ENCODE measurements at places on chromosomes 3 and 15.

DNA sequence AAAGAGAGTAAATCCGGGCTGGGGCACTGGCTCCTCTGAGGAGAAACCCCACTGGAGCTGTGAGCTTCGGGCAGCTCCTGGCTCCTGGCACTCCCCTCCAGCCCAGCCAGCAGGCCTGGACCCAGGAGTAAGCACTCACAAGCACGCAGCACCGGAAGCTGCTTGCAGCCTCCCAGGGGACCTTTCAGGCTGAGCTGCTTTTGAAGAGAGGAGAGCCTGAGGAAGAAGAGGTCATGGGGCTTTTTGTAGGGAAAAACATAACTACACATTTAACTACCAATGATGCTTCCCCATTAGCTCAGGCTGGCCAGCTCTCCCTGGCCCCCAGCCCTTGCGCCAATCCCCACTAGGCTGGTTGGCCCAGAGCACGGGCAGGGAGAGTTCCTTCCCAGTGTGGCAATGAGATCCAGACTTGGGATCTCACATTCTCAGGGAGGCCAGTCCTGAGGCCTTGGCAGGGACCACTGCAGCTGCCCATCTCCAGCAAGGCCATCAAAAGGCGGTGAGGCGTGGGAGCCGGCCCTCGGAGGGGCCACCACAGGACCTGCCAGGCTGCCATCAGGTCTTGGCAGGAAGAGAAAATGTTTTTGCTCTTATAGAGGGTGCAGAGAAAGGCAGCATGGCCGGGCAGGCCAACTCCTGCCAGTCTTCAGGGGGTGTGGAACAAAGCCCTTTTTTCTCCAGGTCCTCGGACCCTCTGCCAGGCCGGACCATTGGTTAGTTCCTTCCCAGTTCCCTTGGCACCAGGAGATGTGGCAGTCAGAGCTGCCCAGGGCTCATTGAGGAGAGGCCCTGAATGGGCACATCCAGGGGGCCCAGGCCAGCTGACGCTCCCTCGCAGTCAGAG is 41.5 kb upstream of the MFGE8 start:
- peak; percentile 62 for DNase-seq

GRCh38 chr3:14154276-14154675 is 24.1 kb downstream of the XPC start:
- no peak for DNase-seq

GRCh38 chr3:16724487-16724886 is 119.3 kb upstream of the DAZL start:
- DNase-seq, result no peak

- DNase-seq, result no peak
Observed at GRCh38 chr3:171442184-171442583, 18.0 kb downstream of the TNIK start.

DNA sequence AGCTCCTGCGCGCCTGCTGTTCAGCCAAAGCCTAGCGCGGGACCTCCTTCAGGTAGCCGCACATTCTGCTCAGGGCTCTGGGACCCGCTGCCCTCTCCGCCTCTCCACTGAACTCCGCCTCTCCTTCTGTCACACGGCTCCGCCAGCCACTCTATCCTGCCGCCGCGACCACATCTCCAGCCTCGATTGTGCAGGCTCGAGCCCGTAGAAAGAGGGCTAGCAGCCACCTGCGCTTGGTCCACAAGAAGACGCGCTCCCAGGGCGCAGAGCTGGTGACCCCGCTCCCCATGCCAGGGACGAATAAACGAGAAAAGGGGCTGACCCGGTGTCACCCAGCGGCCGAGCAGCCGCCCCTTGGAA is 1.1 kb upstream of the VIPR1 start:
- DNase-seq, result peak; percentile 74

GRCh38 chr15:78101423-78102105 is 9.2 kb downstream of the SH2D7 start:
- DNase-seq, result no peak

DNA sequence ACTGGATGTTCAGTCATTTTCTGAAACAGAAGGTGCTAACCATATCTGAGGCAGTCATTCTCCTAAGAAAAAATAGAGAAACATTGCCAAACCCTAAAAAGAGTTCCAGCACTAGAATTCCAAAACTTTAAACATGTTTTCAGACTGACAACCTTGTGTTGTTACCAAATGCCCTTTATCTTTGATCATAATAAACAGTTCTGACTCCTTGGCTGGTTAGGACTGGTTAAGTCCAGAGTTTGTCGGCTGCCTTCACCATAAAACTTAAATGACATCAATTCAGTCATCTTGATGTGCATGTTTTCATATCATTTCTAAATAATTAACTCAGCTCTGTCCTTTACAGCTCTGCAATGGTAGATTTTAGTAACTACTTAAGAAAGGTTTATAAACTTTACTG is 68.0 kb downstream of the COL8A1 start:
- no peak for DNase-seq

- DNase-seq, result no peak
Observed at GRCh38 chr3:179865861-179866505, 170.8 kb downstream of the PEX5L start.

- DNase-seq, result no peak
Observed at GRCh38 chr3:196995646-196996355, 27.2 kb upstream of the PIGZ start.

- no peak for DNase-seq
Observed at GRCh38 chr3:117238806-117239205, 529.2 kb downstream of the TUSC7 start.

- DNase-seq, result no peak
Observed at GRCh38 chr15:63238796-63239195, 38.6 kb upstream of the APH1B start.

DNA sequence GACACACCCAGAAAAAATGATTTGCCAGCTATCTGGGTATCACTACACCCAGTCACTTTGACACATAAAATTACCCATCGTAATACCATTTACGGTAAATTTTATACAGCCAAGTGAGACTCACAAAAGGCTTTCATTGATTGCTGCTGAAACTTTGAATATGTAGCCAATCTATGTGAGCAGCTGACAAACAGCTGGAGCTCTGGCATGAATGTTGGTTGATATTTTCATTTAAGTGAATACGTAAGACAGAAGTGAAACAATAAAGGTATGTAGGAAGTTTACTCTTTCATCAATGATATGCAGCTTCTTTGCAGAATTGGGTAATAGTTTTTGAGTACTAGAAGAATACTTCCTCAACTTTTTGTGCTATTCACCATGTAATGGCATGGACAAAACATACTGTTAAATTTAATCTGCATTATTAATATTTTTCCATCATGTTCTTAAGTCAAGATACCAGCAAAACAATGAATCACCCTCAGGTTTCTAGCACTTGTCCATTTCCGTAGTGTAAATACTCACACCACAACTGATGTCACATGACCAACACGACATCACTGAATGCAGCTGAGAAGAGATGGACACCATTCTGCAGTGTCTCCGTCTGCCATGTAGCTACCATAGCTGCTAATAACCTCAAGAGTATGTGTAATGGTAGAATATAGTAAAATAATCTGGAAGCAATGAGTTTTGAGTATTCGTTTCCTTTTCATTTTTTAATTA is 205.9 kb upstream of the HES1 start:
- no peak for DNase-seq

DNA sequence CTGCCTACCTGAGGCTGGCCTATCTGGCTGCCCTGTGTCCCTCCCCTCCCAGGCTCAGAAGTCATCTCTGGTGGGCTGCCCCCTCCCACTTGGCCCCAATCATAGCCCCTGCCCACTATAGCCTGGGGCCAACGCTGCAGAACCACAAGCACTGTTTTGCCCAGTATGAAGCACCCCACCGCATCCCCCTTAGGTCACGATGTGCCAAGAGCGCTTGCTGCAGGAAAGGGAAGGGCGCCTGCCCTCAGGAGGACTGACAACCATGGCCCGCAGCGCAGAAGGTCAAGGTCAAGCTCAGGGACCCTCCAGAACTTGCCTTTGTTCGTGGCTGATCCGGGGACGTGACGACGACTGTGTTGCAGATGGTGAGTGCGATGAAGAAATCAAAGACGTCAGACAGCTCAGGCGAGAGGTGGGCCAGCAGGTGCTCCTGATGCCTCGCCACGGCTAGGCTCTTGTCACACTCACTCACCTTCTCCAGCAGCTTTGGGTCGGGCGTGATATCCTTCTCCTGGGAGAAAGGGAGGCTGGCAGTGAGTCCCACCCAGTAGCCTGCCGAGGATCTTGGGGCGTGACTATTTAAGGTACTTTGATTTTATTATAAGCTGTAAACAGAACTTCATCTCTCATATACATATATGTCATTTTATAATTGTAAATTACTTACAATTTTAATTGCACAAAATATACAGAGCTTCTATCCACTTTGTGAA is 146.6 kb downstream of the ATP10A start:
- no peak for DNase-seq

DNA sequence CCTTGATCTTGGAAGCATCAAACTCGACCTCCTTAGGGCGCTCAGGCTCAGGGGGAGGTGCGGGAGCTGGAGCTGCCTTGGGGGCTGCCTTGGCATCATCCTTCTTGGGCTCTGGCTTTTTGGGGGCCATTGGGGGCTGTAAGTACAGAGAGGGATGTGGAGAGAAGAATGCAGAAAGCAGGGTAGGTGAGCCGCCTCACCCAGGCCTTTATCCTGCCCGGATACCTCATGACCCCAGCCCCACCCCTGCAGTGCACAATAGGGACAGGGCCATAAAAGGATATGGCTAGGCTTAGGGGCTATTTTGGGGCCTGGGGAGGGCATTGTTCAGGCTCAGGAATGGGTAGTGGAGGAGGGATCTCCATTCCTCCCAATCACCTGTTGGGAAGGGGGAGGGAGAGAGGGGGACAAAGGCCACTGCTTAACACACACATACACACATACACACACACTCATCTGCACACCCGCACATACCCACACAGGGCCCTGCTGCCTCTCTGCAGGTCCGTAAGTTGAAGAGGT is at the start of gene MYL3:
MYL3 (minus strand) TSS at position 184 of the 522 bp plus-strand sequence; CDS start at position 130, 54 bp downstream.
- DNase-seq, result no peak

GRCh38 chr15:65651831-65652749 is 30.4 kb downstream of the SLC24A1 start:
- no peak for DNase-seq

- DNase-seq, result no peak
Observed at GRCh38 chr15:70687482-70687881, 75.9 kb downstream of the UACA start.

DNA sequence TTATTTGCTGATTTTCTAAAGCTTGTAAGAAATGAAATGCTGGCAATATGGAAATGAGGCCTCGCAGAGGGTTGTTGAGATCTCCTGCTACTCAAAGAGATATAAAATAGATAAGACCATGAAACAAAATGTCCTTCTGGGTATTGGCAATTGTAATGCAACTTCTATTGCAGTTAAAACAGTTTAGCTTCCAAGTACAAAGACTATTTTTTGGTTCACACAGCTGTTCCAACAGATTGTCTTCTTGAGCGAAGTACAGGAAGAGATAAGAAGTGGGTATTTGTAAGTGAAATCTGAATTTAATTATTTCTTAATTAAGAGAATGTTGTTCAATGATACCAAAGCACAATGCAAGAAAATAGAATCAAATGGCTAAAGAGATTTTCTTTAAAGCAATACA is 801.5 kb upstream of the GBE1 start:
- no peak for DNase-seq

GRCh38 chr3:132225664-132226063 is 91.5 kb upstream of the ACP3 start:
- no peak for DNase-seq

GRCh38 chr3:57637391-57637790 is 40.2 kb upstream of the ARF4 start:
- DNase-seq, result no peak

DNA sequence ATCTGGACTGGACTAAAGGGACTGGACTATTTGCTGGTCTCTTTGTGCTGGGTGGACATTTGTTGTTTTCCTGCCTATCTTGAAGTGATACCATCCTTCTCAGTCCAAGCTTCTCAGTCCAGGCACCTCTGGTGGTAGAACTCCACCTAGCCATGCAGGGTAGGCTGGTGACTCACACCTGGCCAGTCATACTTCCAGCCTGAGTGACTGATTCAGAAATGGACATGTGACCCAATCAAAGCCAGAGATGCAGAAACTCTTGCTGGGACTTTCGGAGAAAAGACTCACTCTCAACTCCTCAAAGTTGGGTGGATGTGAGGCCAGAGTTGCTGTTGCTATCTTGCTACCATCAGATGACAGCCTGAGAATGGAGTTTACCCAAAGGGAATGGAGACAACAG is 5.6 kb upstream of the ASB14 start:
- no peak for DNase-seq

DNA sequence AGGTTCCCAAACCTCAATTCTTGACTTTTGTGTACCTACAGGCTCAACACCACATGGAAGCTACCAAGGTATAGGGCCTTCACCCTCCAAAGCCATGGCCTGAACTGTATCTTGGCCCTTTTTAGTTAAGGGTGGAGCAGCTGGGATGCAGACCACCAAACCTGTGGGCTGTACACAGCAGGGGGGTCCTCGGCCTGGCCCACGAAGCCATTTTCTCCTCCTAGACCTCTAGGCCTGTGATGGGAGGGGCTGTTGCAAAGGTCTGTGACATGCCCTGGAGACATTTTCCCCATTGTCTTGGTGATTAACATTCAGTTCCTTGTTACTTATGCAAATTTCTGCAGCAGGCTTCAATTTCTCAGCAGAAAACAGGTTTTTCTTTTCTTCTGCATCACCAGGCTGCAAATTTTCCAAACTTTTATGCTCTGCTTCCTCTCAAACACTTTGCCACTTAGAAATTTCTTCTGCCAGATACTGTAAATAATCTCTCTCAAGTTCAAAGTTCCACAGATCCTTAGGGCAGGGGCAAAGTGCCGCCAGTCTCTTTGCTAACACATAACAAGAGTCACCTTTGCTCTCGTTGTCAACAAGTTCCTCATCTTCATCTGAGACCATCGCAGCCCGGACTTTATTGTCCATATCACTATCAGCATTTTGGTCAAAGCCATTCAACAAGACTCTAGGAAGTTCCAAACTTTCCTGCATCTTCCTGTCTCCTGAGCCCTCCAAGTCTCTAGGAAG is 90.9 kb upstream of the PLXND1 start:
- no peak for DNase-seq

GRCh38 chr3:178732824-178733223 is 196.6 kb downstream of the KCNMB2 start:
- DNase-seq, result no peak

GRCh38 chr3:99884484-99884883 is 66.8 kb downstream of the CMSS1 start:
- DNase-seq, result no peak

DNA sequence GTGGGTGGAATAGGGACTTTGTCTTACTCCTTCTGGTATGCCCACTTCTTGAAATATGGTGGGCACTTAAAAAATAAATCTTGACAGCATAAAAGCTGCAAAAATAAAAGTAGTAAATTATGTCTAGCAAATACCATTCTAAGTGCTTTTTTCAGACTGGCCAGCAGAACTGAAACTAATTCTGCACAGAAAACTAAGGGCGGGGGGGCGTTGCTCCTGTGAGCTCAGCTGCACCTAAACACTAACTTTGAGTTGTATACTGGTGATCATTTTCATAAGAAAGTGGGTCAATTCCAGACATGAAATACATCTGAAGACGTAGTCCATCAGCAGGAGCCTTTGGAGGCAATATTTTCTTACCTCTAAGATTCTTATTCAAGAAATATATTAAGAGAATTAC is 114.8 kb downstream of the WDR76 start:
- DNase-seq, result no peak

- no peak for DNase-seq
Observed at GRCh38 chr3:64932016-64932518, 244.3 kb upstream of the ADAMTS9 start.

All from D341Med (cell line).